Anterior cingulate cortex (tissue), 58 donors: ENCODE measurements at places on chromosomes 12 and 14.

DNA sequence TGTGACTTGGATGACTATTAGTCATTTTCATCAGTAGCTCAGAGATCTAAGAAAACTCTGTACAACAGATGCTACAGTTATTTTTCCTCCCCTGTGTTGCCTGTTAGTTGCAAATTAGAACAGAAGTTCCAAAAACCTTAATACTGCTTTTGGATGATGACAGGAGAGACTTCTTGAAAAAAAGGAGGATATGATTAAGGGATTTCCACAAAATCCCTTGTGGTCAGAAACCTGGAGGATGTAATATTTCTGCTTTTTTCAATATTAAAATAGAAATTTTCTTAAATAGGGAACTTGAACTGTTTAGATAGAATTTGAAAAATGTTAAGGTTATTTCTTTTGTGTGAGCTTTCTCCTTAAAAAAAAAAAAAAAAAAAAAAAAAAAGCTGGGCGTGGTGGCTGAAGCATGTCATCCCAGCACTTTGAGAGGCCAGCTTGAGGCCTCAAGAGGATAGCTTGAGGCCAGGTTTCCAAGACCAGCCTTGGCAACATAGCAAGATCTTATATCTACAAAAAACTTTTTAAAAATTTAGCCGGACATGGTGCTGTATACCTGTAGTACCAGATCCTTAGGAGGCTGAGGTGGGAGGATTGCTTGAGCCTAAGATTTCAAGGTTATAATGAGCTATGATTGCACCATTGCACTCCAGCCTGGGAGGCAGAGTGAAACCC, 14.1 kb downstream of the CMAS start:
- no peak for DNase-seq

GRCh38 chr12:121120323-121120722, 12.4 kb upstream of the P2RX7 start:
- DNase-seq, result no peak

DNA sequence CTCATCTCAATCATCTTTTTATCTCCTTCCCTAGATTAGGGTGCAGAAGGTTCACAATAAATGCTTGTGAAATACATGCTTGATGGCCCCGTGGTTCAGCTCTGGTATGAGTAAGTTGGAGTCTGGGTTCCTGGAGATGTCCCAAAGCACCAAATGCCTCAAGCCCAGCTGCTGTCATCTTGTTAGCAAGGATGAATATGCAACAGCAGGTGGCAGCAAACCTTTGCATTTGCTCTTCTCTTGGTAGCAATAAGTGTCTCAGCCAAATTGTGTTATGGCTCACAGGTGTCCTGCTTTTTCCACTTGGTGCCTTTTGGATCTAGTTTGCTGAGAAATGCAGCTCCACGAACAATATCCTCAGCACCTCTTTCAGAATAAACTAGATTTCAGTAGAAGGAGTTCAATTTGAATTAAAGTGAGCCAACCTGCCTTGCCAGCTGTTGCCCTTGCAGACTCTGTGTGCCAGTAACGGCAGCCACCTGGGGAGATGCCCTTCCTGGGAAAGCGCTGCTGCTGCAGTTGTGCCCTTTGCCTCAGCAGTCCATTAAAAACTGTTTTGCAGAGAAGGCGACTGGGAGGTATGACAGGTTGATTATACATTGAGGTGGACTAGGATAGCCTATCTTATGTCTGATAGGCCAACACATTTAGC, 417.3 kb downstream of the SNAPC1 start:
- DNase-seq, result no peak

DNA sequence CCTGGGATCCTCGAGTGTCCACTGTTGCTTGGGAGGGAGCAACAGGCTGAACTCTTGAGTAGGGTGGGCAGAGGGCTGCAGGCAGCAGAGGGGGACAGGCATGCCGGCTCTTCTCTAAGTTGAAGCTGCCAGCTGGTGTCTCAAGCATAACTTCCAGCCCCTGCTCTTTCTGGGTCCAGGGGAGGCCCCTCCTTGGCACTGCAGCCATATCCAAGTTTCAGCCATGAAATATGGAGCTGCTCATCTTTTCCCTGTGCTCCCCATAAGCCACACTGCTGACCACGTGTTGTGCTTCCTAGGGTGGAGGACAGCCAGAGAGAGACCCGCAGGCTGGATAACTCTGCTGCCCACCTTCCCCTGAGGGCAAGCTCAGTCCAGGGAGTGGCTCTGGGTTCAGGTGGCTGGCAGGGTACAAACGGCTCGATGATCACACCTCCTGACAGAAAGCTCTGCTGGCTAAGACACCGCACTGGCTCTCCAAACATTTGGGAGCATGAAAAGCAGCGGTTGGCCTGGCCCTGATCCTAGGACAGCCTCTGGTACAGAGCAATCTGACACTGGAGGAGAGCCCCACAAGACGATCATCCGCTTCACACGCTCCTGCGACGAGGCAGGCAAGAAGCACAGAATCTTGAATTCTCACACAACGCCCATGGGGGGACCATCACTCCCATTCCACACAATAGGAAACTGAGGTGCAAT, 79.6 kb downstream of the PITPNM2 start:
- no peak for DNase-seq

GRCh38 chr14:78725086-78725485, 554.9 kb downstream of the NRXN3 start:
- no peak for DNase-seq

- DNase-seq, result no peak
Observed at GRCh38 chr14:104506461-104507253, 72.9 kb upstream of the C14orf180 start.

- no peak for DNase-seq
Observed at GRCh38 chr12:132286912-132287311, 42.5 kb downstream of the GALNT9 start.

- no peak for DNase-seq
Observed at GRCh38 chr12:79056775-79057174, 192.2 kb downstream of the SYT1 start.

- DNase-seq, result no peak
Observed at GRCh38 chr12:98578392-98578791, 15.1 kb upstream of the SLC25A3 start.

DNA sequence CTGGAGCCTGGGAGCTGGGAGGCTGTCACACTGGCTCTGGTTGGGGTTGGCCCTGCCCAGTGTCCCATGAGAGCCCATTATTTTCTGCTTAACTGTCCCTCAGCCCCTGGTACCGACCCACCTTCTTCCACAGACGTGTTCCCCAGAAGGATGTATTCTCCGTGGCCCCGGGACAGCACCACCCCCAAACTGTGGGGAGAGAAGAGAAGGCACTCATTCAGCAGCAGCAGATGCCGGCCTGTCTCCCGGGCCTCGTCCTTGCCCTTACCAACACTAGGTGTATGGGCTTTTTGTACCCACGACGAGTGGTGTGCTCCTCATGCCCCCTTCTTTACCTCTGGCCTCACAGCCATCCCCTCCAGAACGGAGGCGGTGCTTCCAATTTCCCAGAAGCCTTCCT, 38.1 kb downstream of the LRTM2 start:
- no peak for DNase-seq

GRCh38 chr12:102061096-102061559, 663 bp downstream of the WASHC3 start:
- DNase-seq, result no peak

- DNase-seq, result no peak
Observed at GRCh38 chr12:51661836-51662235, 70.8 kb downstream of the SCN8A start.
